Stimulated activated CD8-positive, alpha-beta memory T cell treated with anti-CD3 and anti-CD28 coated beads, Interleukin-2, amount 100 ng/mL, for 1 hour (primary cell): ENCODE measurements at places on chromosomes 5 and 9.

- DNase-seq = no peak
Observed at GRCh38 chr5:80796846-80797245, 142.1 kb upstream of the DHFR start.

- no peak for DNase-seq
Observed at GRCh38 chr9:70557661-70558369, 143.4 kb upstream of the KLF9 start.

DNA sequence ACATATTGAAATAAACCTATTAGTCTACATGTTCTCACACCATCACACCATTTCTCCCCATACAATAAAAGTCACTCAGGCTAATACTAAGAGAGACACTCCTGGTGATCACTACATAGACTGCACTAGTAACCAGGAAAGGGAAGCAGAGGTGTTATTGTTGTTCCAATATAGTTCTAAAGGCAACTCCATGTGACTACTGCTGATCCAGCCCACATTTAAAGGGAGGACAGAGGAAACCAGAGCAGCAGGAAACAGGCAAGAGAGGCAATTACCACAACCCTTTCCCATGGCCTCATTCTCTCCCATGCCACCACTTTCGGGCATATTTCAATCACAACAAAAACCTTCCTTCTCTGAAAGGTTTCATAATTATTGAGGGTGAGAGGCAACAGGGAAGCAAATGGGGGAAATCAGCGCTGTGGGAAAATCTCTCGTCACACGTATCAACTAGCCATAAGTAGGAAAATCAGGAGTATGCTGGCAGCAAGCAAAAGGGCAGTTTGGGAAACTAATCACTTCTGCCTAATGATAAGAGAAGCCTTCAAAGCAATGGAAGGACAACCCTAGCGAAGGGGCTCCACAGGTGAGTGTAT lies 1.8 kb downstream of the UBAP2 start:
- DNase-seq = no peak

- no peak for DNase-seq
Observed at GRCh38 chr5:157598350-157598936, 22.9 kb upstream of the ADAM19 start.

- no peak for DNase-seq
Observed at GRCh38 chr5:175819090-175819425, 52.3 kb upstream of the CPLX2 start.
